Foreskin keratinocyte (primary cell): ENCODE measurements at places on chromosomes 2 and 18. TPM values are rescaled to one million over a fixed set of nuclear protein-coding genes. Genes with fewer than 3 reads are reported as not detected.

MALL gene
- total RNA-seq, result 76.8 and 94.5 TPM in 2 replicates

ANKRD62 gene
- not detected in 2 replicates for total RNA-seq

SCN2A gene
- 0.35 and 0.78 TPM in 2 replicates for total RNA-seq

ANTXR1 gene
- total RNA-seq, result 30.3 and 31.0 TPM in 2 replicates

GCFC2 gene
- 14.2 and 16.7 TPM in 2 replicates for total RNA-seq

RBBP8 gene
- 79.0 and 93.7 TPM in 2 replicates for total RNA-seq

ZNF804A gene
- not detected in 2 replicates for total RNA-seq

ZNF892 gene
- 7.7 and 8.7 TPM in 2 replicates for total RNA-seq

GREB1L gene
- total RNA-seq, result 2.7 and 5.3 TPM in 2 replicates

DSEL gene
- 4.3 and 5.0 TPM in 2 replicates for total RNA-seq
